ENCODE measurements at places on chromosomes 11 and 22.

DNA sequence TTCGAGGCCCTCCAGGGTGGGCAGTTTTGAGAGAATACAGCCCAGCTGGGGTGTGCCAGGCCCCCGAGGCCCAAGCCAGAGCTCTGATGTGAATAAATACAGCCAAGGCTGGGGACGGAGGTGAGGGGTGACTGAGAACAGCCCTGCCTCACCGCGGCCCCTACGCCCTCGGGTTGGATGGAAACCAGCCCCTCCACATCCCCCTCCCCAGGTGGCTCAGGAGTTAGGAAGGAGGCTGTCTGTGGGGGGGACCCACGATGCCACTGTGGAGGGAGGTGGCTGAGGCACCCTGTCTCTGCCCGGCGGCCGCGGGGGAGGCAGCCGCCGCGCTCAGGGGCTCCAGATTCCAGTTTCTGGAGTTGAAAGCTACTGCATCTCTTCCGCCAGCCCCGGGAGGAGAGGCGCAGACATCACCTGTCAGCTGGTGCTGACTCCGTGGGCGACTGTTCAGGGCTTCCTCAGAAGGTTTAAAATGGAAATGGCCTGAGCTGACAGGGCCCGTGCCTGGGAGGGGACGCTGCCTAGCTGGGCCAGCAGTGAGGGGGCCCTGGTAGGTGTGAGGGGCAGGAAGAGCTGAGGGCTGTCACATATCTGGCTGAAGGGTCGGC, 1.4 kb downstream of the FLRT1 start:
- no peak for DNase-seq

DNA sequence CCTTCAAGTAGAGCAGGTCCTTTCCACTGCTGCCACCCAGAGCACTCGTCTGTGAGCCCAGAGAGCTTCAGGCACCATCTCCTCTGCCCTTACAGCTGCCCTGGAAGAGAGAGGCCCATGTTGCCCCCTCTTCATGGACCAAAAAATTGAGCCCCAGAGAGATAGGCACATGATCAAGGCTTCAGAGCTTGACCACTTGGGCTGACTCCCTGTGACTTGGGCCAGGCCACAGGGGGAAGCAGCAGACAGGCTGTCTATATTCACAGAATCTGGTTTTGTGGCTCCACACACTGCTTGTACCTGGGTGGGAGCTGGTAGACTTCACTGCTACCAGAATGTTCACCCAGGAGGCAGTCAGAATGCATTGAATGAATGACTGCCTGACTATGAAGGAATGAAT, 58.2 kb downstream of the SMIM38 start:
- DNase-seq = no peak

DNA sequence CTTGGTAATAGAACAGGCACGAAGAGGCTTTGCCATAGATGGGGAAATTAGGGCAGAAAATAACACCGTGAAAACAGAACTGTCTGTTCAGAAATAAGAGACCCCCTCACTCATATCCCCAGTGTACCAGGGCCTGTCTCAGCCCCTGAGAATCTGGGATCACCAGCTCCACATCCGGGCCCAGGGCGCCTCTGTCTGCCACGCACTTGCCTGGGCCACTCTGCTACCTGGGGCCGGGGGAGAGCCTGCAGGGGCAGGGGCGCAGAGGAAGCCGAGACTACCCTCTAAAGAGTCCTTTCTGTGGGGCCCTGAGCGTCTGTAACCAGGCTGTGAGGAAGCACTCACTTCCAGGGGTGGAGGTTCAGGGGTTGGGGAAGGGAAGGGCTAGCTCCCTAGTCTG, 19.8 kb downstream of the NECTIN1 start:
- no peak for DNase-seq

GRCh38 chr22:45091254-45091854, 72.4 kb upstream of the NUP50 start:
- no peak for DNase-seq

GRCh38 chr11:22006901-22007300, 186.0 kb upstream of the ANO5 start:
- no peak for DNase-seq

DNA sequence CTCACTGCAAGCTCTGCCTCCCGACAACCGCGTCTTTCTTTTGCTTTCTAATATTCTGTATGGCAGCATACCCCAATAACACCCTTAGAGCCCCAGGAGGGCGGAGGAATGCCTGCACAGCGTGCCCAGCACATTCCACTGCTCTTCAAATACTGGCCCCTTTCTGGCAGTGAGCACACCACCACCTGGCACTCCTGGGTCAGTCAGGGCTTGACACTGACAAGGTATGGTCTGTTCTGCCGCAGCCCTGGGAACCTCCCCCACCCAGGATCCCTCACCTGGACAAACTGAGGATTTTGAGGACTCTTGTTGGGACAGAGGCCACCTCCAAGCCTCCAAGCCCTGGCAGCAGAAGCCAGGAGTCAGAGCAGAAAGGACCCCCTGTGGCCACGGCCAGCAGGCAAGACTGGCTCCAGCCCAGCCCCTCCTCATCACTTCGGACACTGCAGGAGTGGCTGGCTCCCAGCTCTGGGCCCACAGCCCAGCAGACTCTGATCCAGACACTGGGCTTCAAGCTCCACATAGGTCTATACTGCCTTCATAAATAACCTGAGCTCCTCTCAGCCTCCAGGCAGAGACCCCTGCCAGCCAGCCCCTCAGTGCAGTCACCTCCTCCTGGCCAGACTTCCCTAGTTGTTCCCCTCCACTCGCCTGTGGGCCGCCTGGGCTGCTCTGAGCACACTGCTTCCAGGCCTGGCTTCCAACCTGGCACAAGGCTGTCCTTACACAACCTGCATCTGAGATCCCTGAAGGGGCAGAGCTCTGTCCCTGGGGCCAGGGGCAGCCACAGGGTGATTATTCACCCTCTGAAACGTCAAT, 14.5 kb downstream of the CARS1 start:
- DNase-seq = no peak

All from activated naive CD4-positive, alpha-beta T cell treated with anti-CD3 and anti-CD28 coated beads for 36 hours (primary cell).